Lung microvascular endothelial cell (primary cell): ENCODE measurements at places on chromosomes 7 and 10. TPM values are rescaled to one million over a fixed set of nuclear protein-coding genes. Genes with fewer than 3 reads are reported as not detected.
A peak's percentile ranks its signal among the peaks of the same experiment; 100 is the strongest.

SPDYE5 gene
- total RNA-seq = not detected in 2 replicates

SEC31B gene
- total RNA-seq = 0.65 and 2.0 TPM in 2 replicates

CNNM1 gene
- not detected in 2 replicates for total RNA-seq

ACBD7 gene
- total RNA-seq = 0.60 and 1.5 TPM in 2 replicates

OPN1SW gene
- total RNA-seq = not detected in 2 replicates

GRCh38 chr7:117237646-117238045 is 85.2 kb downstream of the WNT2 start:
- DNase-seq = no peak

DNA sequence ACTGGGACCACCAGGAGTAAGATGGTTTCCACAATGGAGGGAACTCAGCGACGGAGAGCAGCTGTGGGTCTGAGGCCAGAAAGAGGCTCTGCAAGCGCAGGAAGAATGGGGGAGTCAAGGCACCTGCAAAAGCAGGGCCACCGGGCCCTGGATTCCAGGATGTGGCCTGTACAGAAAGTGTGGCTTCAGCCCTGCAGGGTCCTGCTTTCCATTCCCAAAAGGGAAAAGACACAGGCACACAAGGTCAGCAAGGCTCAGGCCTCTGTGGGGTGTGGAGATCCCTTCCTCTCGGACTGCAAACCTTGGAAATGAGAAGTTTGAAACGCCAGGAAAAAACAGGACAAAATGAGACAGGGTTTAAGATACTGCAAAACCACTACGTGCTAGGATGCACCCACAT is 232.5 kb downstream of the TNS3 start:
- DNase-seq = no peak

GRCh38 chr10:34538281-34538829 is 276.7 kb downstream of the PARD3 start:
- DNase-seq = no peak

GRCh38 chr7:94206295-94206694 is 188.4 kb upstream of the COL1A2 start:
- DNase-seq = no peak

- no peak for DNase-seq
These were observed 221.3 kb upstream of the SMIM30 start for GRCh38 chr7:113339661-113340060.

DNA sequence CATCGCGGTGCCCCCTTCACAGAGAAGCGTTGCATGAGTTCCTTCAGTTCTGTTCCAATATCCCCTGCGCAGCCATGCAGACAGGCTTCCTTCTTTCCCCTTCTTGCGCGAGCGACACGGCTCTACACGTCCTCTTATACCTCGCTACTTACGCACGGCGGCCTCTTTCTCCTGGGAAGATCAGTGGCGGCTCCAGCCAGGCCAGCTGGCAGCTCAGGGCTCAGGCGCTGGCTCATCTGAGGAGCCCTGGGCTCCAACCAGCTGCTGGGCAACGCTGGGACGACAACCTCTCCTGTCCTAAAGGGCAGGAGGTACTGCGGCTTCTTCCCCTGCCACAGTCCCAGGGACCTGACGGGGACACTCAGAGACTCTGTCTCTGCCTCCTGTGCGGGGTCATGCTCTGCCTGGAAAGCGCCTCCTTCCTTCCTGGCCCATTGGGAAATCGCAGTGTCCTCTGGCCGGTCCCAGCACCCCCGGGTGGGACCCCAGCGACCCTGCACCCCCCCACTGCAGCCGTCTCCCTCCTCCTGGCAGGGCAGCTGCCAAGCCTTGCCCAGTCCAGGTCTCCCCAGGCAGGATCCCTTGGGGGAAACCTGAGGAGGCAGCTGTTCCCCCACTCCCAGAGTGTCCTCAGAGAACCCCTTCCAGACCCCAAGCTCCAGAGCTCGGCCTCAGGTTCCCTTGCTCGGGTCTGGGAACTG is 5.0 kb upstream of the FAM20C start:
- DNase-seq = no peak

DNA sequence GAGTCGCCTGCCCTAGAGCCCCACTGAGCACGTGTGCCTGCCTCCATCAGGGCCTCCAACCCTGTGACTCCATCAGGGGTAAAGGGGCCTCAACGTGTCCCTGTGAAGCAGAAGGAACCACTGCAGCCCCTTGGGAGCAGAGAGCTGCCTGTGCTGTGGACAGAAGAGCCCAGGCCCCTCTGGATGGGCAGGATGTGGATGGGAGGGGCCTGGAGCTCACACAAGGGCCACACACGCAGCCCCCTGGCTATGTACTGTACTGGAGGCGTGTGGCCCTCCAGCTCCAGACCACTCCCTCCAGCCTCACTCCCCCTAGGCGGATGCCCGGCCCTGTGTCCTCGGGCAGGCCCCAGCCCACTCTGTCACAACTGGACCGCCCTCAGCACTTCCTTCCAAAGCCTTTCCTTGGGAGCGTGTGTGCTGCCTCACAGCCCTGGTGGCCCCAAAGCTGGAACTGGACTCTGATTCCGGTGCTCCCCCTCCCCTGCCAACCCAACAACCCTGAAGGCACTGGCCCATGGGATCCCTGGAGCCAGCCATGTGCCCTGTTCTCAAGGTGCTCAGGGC is 238.0 kb downstream of the TCERG1L start:
- DNase-seq = no peak

DNA sequence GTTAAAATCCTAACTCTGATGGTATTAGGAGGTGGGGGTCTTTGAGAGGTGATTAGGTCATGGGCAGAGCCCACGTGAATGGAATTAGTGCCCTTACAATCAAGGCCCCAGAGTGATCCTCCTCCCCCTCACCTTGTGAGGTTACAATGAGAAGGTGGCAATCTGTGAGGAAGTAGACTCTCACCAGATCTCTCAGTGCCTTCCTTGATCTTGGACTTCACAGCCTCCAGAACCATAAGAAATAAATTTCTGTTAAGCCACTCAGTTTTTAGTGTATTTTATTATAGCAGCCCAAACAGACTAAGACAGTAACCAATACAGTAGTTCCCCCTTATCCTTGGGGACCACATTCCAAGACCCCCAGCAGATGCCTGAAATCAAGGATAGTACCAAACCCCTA is 32.0 kb downstream of the STRA8 start:
- no peak for DNase-seq

DNA sequence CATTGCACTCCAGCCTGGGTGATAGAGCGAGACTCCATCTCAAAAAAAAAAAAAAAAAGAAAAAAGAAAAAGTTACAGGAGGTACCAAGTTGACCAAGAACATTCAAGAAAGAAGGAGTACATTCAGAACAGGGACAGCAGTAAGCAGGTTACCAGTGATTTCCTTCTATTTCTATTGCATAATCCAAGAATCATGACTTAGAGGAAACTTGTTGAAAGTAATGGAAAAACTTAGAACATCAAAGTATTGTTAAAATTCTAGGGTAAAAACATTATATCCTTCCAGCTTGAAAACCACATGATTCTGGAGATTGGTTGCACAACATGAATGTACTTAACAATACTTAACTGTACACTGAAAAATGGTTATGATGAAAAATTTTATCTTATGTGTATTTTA is 25.2 kb downstream of the RAPGEF5 start:
- no peak for DNase-seq

- DNase-seq = no peak
These were observed 96.2 kb upstream of the FGFR2 start for GRCh38 chr10:121694327-121694965.

DNA sequence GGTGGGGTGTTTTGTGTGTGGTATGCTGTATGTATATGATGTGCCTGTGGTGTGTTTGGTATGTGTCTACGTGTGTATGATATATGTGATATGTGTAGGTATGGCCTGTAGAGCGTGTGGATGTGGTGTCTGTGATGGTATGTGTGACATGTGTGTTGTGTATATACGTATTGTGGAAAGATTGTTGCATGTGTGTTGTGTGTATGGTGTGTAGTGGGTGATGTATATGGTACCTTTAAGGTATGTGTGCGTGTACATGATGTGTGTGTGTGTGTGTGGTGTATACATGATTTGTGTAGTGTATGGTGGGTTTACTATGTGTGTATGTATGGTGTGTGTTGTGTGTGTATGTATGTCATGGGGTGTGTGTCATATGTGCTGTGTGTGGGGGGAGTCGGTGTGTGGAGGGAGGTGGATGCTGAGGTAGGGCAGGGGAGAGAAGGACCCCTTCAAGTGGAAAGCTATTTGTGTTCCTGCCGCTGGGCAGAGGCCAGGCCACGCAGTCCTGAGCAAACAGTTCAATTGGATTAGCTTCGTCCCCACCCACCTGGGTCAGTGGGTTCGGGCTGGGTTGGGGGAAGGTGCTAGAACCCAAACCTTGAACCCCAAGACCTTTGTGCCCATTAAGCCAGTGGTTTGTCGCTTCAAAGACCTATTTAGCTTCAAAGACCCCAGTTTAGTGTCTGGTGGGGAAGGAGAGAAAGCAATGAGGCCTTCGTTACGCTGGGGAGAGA is 1.9 kb upstream of the TRPV6 start:
- no peak for DNase-seq

DNA sequence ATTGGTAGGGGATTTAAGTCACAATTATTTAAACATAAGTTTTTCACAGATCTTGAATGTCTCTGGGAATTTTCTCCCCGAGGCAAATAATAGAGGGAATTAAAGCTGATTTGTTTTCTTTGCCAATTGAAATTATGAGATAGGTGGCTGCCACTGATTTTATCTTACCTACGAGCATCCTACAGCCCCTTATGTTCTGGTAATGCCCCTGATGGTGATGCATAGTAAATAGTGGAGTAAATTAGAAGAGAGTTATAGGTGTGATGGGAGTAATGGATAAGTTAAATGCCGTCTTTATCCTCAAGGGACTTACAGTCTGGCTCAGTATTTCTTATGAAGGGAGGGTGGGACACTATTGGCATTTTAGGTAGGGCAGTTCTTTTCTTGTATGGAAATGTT is 58.1 kb downstream of the HDAC9 start:
- no peak for DNase-seq

- no peak for DNase-seq
These were observed 267.5 kb upstream of the KAT6B start for GRCh38 chr10:74558897-74559296.

GRCh38 chr10:102384606-102385429 is 10.7 kb upstream of the NFKB2 start:
- no peak for DNase-seq

DNA sequence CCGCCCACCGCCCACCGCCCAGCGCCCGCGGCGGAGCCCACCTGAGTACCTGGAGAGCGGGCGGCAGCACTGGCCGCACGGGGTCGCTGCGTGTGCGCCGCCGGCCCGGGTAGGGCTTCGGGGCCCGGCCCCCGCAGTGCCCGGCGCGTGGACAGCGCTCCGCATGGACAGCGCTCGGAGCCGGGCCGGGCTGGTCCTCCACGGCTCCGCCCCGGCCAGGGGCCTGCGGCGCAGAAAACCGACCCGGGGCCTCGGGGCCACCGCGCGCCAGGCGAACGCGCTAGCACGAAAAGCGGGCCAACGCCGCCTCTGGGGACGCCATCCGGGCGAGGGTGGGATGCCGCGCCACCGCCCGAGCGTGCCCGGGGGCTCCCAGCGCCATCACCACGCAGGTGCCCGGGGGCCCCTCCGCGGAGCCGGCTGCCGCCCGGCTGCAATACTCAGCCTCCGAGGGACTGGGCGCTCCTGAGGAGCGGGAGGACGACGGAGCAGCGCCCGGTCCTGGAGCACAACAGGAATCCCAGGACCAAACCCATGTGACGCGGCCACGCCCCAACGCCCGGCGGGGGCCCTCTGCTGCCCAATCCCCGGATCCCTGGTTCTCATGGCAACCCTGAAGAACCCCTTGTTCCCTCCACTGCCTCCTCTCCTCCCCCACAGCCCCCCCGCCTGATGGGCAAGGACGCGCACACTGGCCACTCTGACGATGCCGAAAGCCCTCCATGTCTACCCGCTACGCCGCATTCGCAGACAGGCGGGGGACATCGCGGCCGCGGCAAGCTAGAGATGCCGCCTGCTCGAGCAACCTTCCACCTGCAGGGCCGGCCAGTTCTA is at the start of gene GRB10:
Gene GRB10, minus strand, starts transcription at position 522 of the 834 bp plus-strand sequence. CDS start 50,574 bp downstream, outside the sequence.
- peak; percentile 48 for DNase-seq

DNA sequence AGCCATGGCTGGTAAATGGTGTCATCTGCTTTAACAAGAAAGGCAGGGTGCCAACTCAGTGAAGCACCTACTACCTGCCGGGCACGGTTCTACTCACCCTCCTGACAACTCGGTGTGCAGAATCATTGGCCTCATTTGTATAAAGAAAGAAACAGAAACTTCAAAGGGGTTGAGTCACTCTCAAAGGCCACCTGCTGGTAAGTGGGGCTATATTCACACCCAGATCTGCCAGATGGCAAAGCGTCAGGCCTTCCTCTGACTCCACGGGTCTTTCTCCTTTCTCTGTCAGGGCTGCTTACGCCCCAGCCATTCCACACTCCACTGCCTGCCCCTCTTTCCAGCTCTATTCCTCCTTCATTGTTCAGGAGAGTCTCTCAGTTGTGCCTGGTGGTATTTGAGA is 309.2 kb downstream of the GFRA1 start:
- DNase-seq = peak; percentile 41

DNA sequence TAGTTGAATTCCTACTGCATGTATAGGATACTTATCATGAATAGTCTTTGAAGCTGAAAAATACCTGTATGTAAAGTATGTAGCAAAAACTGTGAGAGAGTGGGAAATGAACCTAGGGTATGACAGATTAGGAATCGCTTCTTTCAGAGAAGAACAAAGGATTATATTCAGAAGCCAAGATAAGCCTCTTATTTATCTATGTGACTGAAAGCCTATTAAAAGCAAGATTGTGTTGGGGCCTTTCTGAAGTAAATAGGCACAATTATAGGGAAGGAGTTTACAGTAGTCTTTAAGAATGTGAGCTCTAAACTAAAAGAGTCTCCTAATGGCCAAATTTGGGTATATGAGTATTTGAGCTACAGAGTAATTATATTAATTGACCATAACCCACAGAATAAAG is 102.1 kb downstream of the MTERF1 start:
- no peak for DNase-seq

DNA sequence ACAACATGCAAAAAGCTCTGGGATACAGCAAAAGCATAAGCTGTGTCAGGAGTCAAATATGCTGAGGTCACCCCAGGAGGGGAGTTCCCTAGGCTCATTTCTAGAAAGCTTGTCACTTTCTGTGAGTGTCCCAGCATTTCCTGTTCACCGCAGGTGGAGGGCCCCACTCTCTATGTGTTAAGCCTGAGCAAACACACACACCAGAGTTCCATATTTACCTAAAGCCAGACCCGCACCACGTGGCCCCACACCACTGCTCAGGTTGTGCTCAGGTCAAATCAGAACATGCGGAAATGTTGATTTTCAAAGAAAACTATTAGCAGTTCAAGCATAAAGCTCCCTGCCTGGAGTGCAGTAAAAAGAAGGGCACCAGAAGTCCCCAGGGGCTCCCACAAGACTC is 259.6 kb upstream of the PPP2R2D start:
- no peak for DNase-seq

GRCh38 chr10:58952747-58953466 is 223.5 kb upstream of the PHYHIPL start:
- DNase-seq = peak; percentile 17

DNA sequence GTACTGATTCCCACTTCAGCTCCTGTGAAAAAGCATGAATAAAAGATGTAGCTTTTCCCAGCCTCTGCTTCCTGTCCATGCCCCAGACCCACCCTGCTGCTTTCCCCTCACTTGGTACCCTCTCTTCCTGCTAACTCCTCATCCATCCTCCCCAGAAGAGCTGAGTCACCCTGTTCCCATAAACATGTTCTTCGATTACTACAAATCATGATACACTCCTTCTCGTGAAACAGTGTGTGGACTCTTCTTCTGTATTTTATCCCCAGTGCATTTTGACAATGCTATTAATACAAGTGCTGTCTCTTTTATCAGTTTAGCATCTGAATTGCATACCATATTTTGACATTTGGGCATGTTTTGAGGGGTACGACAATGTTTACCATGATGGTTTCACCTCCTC is 45.8 kb upstream of the SORBS1 start:
- DNase-seq = peak; percentile 25

- DNase-seq = no peak
These were observed 7.1 kb upstream of the COL17A1 start for GRCh38 chr10:104092749-104093148.
